ENCODE measurements at places on chromosomes 7 and 10.

DNA sequence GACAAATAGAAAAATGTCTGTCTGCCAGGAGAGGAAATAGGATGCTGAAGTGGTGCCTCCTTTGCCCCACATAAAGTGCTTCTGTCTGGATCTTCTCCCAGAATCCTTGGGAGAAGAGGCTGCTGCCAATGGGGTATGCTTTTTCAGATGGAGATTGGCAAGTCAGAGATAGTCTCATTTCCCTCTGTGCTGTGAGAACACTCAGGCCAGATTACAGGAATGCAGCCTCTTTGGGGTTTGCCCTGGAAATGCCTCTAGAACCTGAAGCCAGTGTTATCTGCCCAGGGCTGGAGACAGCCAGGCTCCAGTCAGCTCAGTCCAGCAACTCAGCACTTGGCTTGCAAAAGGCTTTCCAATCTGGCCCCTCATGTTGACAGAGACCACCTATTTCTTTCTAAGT lies 119.1 kb upstream of the PHYHIPL start:
- DNase-seq, result no peak

GRCh38 chr10:68327889-68328786 lies 3.7 kb upstream of the HNRNPH3 start:
- DNase-seq, result no peak

- no peak for DNase-seq
Observed at GRCh38 chr7:53437336-53437735, 401.9 kb downstream of the POM121L12 start.

DNA sequence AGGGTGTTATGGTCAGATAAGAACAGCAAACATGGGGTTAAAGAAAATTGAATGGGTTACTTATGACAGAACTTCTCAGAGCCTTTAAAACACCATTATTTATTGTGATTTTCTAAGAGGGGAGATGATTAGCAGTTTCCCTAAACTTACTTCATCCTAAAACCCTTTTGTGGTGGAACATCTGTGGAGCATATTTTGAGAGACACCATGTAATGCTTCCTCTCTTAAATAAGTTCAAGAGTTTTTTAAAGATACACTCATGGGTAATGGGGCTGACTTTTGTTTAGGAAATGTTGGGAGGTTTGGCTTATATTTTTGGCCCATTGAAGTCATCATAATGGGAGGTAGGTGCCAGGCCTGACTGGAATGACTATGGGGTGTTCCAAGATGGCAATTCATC lies 8.4 kb upstream of the PDCD4 start:
- DNase-seq, result no peak

DNA sequence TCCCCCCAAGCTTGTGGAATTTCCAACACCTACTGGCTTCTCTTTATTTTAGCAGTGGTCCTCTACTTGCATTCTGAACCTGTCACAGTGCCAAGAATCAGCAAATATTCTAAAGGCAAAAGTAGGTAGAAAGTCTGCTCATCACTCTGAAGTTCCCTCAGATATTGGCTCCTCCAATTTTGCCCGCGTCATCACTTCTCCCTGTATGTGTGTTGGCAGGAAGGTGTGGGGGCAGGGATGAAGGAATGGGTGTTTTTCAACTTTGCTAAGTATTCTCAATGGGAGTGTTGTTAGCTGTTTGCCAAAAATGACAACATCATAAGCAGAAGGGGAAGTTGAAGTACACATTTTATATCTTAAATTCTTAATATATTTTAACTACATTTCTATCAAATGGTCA lies 226.2 kb downstream of the POLR1F start:
- DNase-seq, result no peak

GRCh38 chr7:141275350-141275749 lies 201.5 kb downstream of the TMEM178B start:
- DNase-seq, result no peak
